ENCODE measurements at places on chromosomes 2 and 18.

- DNase-seq = no peak
These were observed 615.3 kb downstream of the BCL11A start for GRCh38 chr2:59938181-59938580.

GRCh38 chr2:120958623-120959366, 223.1 kb downstream of the GLI2 start:
- no peak for DNase-seq

DNA sequence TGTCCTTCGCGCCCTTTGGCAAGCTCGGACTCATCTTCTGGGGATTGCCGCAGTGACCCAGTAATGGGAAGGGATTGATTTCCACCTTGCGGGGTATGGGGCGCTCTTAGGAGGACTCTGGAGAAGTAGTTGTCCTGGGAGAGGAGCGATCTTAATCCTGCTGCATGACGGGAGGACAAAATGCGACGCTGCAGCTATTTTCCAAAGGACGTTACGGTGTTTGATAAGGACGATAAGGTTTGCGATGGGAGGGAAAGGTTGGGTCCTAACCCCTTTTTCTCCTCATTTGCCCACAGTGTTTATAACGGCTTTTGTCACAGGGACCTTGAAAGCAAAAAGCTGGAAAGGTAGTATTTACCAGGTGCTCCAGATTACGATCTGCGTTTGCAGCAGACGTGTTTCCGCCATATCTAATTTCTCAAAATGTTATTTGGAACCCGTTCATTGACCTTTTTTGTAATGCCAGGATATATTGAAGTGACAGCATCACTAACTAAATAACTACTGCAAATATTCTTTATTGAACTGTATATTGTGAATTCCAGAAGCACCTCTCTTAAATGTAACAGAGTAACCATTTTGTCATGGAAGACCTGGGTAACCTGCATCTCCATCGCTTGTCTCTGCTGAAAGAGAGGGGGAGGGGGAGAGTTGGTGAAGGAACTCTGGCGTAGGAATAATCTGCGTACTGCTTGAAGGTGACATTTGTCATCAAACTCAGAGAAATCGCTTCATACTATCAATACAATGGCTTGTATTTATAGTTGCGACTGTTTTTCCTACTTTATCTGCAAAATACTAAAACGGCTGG, 590 bp downstream of the MDH1 start:
- no peak for DNase-seq

GRCh38 chr2:197871780-197872456, 67.5 kb downstream of the PLCL1 start:
- no peak for DNase-seq

GRCh38 chr18:80228051-80228848, 19.1 kb downstream of the PARD6G start:
- no peak for DNase-seq

DNA sequence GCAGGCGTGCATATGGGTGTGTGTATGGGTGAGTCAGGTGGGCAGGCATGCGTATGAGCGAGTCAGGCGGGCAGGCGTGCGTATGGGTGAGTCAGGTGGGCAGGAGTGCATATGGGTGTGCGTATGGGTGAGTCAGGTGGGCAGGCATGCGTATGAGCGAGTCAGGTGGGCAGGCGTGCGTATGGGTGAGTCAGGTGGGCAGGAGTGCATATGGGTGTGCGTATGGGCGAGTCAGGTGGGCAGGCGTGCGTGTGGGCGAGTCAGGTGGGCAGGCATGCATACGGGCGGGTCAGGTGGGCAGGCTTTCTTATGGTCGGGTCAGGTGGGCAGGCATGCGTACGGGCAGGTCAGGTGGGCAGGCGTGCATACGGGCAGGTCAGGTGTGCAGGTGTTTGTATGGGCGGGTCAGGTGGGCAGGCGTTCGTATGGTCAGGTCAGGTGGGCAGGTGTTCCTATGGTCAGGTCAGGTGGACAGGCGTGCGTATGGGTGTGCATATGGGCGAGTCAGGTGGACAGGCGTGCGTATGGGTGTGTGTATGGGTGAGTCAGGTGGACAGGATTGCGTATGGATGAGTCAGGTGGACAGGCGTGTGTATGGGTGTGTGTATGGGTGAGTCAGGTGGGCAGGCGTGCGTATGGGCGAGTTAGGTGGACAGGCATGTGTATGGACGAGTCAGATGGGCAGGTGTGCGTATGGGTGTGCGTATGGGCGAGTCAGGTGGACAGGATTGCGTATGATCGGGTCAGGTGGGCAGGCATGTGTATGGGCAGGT, 28.7 kb upstream of the KLF11 start:
- DNase-seq = no peak

DNA sequence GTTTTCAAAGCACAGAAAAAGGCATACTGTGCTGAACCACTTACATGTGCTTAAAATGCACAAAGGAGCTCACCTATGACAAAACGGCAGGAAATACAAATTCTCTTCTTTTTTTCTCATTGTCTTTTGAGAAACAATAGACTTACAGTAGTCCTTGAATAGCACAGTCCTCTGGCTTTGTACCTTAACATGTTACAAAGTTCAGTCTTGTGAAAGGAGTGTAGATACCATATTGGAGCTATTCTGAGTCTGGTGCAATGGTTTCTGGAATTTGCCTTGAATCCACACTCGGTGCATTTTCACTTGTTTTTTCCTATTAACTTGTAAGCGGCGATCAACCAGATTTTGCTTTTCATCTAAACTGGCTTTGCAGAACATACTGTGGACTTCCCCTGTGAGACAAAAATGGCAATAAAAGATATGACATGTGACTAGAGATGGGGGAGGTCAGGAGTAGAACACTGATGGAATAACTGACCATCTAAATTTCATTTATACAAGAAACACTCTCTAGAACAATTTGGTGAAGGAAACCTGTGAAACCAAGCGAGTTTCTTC, 109.7 kb downstream of the METTL8 start:
- DNase-seq = no peak

GRCh38 chr2:43345391-43345813, 119.0 kb upstream of the ZFP36L2 start:
- DNase-seq = no peak

GRCh38 chr2:134454931-134455330, 201.1 kb downstream of the MGAT5 start:
- no peak for DNase-seq

GRCh38 chr2:95050385-95051300, 25.1 kb downstream of the MAL start:
- no peak for DNase-seq

- DNase-seq = no peak
These were observed 15.0 kb downstream of the CDH20 start for GRCh38 chr18:61348230-61348629.

GRCh38 chr18:35030277-35030989, 10.8 kb upstream of the MAPRE2 start:
- no peak for DNase-seq

DNA sequence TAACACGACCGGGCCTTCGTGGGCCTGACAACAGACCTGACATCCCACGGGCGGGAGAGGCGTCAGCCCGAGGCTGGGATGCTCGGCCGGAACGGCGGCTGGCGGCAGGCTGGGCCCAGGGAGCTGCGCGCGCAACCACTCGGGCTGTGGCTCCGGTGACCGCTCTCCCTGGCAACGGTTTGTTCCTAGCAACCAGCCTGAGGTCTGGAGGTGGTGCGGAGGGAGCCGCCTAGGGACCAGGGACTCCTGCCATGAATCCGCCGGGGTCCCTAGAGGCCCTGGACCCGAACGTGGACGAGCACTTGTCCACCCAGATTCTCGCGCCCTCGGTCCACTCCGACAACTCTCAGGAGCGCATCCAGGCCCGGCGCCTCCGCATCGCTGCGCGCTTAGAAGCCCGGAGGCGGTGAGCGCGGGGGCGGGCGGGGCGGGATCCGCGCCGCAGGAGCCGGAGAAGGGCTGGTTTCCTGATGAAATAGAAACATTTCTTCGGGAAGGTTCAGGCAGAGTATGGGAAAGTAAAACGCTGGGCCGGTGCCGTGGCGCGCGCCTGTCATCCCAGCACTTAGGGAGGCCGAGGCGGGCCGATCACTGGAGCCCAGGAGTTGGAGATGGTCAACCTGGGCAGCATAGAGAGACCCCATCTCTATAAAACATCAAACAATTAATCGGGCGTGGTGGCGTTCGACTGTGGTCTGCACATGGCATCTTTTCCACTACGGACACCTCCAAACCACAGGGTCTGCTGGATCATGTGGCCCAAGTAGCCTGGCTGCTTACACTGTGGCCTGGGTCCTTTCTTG, at the start of gene DRC1:
DRC1 (plus strand) TSS at position 182 of the 803 bp plus-strand sequence; CDS start at position 252, 70 bp downstream.
- peak; percentile 25 for DNase-seq

- DNase-seq = no peak
These were observed 27.7 kb upstream of the SEMA4C start for GRCh38 chr2:96897491-96898134.

- peak; percentile 65 for DNase-seq
These were observed 76.6 kb upstream of the MAP4K3 start for GRCh38 chr2:39513641-39514094.

DNA sequence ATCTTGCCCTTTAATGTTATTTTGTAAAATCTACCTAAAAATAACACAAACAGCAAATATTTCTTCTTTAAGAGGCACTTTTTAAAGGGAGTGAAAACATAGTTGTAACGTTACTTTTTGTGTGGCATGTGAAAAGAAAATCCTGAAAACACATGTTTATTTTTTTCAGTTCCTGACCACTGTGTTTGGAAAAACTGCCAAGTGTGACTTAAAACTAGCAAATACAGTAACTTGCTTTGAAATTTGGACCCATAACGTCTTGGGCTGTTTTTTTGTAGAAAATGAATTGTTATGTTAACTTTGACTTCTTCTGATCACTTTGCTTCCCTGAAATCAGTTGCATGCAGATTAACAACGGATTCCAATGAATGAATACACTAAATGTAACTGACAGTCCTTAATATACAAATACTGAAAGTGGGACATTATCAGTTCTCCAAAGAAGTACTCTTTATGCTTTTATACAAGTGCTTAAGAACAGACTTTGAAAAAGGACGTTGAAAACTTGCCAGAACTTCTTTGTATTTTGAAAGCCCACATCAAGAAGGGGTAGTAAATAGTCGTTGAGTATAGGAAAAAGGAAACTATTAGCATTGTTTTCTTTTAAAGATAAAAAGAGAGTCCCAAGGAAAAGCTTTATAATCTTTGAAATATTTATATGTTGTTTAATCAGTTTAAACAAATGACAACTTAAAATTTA, 96.1 kb upstream of the ZEB2 start:
- DNase-seq = no peak

DNA sequence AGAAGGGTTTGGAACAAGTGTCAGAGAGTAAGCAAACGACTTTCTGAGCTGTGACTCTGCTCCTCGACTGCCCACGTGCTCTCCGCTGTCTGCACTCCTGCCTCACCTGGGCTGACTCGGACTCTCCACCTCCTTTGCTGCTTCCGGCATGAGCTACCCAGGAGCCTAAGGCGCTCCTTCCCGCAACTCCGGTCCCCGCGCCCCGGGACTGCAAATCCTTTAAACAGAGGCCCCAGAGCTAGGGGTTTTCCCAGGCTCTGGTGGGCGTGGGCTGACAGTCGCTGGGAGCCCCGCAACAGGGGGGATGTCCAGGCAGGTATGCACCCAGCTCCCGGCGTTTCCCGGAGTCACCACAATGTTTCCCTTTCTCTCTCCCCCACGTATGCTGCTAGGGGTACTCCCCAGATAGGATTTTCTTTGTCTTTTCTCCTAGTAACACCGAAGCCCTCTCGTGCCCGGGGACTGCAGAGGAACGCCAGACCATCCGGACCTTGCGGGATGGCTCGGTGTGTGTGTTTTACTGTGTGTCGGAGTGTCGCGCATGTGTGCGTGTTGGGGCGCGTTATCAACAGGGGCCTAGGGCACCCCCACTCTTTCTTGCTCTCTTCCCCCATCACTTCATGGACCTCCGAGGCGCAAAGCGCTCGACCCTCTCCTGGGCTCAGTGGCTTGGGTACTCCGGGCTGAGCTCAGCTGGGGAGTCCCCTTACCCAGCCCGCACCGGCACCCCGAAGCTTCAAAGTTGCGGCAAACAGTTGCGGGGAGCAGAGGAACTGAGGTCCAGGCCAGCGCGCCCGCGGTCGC, 691 bp upstream of the THSD7B start:
- DNase-seq = peak; percentile 39

- DNase-seq = no peak
These were observed 17.8 kb downstream of the NCOA1 start for GRCh38 chr2:24508878-24509277.

DNA sequence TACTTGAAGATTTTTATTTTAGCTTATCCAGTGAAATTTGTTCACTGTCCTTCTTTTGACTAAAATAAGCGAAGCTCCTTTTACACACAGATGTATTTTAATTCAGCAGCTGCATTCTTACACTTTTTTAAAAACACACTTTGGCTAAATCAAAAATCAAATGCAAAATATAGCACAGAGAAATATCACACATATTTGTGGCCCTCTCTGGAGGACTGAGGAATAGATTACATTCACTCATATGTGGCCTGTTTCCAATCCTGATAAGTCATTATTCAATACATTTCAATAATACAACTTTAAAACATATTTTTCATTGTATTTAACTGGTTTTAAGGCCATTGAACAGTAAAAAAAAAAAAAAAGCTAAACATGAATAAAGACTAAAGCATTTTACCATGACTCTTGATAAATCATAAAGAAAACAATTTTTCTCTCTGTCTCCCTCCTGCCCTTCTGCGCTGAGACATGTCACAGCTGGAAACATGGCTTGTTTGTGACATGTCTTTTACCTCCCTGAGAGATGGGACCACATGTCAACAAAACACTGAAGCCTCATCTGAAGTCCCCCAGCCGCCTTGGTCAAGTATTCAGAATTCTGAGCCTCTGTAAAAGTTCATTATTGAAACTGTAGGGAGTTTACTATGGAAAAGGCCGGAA, 221.0 kb downstream of the ZNF407 start:
- no peak for DNase-seq

GRCh38 chr18:59707306-59707705, 10.1 kb upstream of the CCBE1 start:
- no peak for DNase-seq

GRCh38 chr2:199798831-199799580, 52.0 kb downstream of the FTCDNL1 start:
- DNase-seq = peak; percentile 17

DNA sequence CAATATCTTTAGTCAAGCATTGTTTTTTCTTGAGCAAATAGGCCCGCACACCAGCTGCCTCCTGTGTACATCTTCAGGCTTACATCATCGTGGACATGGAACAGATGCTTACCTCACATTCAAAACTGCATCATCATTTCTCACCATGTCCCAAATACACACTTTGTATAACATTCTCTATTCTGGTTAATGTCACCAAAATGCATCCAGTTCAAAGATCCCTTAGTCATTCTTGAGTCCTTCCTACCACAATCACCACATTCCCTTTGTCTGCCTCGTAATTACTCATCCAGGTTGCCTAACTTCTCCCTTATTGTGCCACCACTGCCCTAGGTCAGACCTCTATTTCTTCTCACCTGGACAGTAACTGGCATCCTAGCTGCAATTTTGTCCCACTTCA, 373.7 kb upstream of the GALNT5 start:
- DNase-seq = no peak
